Fibroblast of skin of right biceps (primary cell): ENCODE measurements at places on chromosomes 12 and 14.

DNA sequence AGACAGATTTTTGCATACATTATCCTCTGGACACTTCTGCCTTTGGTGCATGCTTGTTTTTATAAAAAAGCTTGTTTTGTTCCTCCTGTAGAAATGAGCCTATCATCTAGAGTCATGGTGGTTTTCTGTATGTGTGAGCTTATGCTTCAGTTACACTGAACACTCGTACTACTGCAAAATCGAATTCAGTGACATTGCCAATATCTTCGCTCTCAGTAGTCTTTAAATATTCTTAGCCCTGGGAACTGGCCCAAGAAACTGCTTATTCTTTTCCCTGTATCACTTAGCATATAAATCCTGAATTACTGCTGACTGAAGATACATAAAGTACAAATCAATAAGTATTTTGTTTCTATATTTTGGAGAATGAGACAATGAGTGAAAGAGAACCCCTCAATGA is 70.5 kb downstream of the RGS6 start:
- no peak for DNase-seq

DNA sequence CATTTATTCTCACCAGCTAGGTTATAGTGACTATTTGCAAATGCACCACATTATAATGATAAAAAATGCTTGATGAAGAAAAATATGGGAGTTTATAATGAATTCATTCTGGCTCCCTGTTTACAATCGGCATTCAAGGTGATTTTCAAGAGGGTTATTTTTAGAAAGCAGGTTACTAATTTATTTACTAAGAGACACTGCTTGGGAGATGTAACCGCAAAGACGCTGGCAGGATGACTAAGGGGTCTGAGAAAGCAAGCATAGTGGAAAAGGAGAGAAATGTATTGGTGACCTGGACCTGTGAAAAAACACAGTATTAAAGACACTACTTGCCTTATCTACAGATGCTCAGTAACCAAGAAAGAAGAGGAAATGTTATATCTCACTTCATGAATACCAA is 13.3 kb upstream of the PITPNM2 start:
- DNase-seq, result no peak

GRCh38 chr12:71797531-71797930 is 42.0 kb upstream of the TBC1D15 start:
- no peak for DNase-seq

- no peak for DNase-seq
Measured at GRCh38 chr12:124040291-124040690, 67.3 kb downstream of the ZNF664 start.

DNA sequence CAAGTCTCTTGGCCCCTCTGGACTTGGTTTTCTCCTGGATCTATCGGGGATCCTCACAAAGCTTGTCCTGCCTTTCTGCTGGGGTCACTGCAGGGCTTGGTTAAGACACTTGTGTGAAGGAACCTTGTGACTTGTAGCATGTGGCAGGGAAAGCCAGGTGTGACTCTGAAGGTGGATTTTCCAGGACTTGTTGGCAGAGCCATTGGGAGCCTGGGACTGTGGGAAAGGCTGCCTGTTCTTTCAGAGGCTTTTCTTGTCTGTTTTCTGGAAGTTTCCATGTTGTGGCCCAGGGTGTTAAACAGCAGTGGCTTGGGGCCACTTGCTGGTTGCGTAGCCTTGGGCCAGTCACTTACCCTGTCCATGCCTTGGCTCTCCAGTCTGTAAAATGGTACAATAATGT is 12.6 kb downstream of the KMT5A start:
- no peak for DNase-seq

DNA sequence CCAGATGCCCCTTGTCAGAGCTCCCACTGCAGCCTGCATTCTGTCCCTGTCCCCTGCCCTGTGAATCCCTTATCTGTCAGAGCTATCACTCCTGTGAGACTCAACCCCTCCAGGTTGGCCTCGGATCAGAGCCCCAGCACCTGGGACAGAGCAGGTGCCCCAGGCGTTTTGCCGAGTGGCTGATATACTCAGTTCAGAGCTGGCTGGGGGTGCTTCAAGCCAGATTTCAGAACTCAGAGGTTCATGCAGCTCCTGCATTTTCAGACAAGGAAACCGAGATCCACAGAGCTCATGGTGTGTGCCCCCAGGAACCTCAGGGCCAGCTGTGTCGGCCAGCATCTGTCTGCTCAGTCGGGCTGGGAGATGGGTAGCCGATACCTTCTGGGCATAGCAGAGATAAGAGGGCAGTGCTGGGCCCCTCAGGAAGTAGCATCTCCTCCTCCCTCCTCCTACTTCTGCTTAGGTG is 228.0 kb upstream of the RTL1 start:
- no peak for DNase-seq

DNA sequence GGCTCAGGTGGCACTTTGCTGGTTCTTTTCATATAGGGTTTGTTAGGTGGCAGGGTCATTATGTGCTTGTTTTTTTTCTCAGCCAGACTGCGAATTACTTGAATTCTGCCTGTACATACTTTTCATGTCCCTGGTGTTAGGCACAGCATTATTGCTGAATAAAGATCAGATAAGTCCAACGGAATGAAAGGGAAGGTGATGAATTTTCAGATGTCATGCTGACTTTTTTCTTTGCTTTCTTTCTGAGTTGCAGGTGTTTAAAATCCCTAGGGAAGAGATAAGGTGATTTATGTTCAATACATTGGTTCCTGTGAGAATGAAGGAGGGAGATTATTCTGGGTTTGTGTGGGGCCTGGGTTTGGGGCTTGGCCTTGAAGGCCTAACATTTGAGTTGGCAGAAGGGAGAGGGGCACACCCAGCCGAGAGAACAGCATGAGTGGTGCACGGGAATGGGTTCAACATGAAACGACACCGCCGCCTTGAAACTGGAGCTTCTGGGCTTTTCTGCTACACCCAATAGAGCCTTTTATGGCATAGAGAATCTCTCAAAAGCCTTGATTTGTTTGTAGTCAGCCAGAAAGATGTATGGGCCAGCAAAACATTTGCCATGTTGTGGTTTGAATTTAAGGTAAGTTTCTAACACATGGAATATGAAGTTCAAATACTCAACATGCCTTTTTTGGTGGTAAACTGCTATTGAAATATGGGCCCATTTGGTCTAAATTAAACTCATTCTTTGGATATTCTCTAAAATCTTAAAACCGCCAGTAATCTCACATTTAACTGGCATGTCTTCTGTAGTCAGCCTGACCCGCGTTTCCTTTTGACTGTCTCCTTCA is 477.0 kb downstream of the PCNX1 start:
- DNase-seq, result no peak

DNA sequence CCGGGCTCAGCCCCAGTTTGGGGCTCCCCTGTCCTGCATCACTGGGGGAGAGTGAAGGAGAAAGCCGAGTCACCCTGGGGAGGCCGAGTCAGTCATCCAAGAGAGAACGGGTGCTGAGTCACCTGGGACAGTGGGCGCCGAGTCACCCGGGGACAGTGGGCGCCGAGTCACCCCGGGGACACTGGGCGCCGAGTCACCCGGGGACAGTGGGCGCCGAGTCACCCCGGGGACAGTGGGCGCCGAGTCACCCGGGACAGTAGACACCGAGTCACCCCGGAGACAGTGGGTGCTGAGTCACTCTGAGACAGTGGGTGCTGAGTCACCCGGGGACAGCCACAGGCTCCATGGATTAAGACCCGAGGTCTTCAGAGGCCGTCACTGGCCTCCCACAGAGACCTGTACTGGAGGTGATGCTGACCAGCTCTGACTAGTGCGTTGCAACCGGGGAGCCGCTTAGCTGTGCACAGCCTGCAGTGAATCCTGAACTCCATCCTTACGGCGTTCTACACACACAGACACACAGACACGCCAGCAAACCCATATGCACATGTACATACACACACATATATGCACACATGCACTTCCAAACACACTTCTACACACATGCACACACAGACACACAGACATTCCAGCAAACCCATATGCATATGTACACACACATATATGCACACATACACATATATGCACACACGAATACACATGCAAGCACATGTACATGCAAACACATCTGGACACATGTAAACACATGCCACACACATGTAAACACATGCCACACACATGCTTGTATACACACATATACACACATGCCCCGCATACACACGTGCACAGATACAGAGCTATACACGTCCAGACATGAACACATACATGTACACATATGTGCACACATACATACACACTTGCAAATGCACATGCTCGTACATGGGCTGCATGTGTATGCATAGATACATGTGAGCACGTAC is 64.9 kb upstream of the GALNT9 start:
- no peak for DNase-seq

DNA sequence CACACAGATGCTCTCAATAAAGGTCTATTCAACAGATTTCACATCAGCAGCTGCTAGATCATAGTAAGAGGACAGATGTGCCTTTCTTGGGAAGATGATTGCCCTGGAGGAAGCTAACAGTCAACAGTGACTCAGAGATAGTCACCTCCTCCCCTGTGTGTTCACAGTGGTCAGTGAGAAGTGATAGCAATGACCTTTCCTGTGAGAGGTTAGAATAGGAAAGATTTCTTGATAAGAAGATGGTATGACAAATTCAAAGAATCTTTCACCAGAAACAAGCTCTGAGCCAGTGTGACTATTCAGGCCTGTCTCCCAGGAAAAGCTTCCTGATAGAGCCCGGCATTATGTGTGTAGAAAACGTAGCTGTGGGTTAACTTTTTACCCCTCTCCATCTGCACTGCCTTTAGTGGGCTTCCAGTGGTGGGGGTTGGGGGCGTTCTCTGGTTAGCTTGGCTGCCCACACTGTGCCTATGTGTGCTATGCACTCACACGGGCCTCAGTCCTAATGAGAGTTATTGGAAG is 66.4 kb upstream of the ARHGAP5 start:
- DNase-seq, result peak; percentile 65

DNA sequence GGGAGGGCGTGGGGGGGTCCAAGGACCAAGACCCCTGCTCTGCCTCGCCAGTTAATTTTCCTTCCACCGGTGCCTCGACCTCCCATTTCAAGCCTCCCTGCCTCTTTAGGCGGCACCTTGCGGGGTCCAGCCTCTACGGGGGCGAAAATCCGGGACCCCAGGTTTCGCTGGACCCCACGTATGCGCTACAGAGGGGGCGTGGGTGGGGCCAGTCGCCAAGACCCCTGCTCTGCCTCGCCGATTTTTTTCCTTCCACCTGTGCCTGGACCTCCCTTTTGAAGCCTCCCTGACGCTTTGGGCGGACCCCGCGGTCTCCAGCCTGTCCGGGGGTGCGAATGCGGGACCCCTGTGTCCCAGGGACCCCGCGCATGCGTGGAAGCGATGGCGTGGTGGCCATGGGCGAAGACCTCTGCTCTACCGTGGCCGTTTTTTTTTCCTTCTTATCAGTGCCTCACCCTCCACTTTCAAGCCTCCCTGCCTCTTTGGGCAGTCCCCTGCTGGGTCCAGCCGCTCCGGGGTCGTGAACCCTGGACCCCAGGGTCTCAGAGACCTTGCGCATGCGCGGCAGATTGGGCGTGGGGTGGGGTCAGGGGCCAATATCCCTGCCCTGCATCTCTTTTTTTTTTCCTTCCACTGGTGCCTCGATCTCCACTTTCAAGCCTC is 324.2 kb downstream of the ALG10 start:
- DNase-seq, result no peak

- peak; percentile 9 for DNase-seq
Measured at GRCh38 chr12:77401064-77401769, 335.8 kb upstream of the E2F7 start.

DNA sequence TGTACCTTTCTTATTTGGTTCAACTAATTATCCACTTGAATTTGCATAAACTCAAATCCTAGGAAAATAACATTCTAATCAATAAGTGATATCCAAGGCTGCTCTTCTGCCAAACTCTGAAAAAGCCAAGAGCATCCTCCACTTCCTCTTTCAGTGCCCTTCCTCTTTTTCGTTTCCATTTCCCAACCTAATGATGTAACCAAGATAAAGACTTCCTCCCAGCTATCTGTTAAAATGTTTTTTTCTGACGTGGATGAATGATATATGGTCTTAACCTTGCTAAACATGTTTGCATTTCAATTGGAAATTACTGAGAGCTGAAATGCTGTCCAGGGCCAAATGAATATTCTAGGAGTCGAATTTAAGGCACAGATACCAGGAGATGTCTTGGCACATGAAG is 459.5 kb upstream of the PDE3A start:
- no peak for DNase-seq
